ENCODE measurements at places on chromosomes 2 and 18.

- DNase-seq, result no peak
Measured at GRCh38 chr18:9665314-9665713, 42.8 kb upstream of the RAB31 start.

DNA sequence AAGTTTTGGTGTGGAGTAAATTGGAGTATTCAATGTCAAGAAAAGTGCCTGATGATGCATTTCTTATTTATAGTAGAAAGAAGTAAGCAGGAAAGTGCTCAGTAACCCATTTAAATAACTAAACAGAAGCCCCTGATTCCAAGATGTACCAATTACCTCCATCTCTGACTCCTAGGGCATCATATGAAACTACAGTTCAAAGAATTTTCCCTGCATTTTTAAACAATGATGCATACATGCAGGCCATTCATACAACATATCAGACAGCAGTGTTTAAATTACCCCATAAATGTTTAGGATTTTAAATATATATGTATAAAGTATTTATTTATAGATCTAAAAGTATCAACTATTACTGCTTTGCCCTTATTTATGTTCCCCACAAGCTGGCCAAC, 36.2 kb downstream of the FTCDNL1 start:
- DNase-seq, result no peak

- DNase-seq, result no peak
Measured at GRCh38 chr2:173272849-173273248, 81.8 kb upstream of the CDCA7 start.

GRCh38 chr2:238689331-238689730, 158.6 kb upstream of the TWIST2 start:
- no peak for DNase-seq

- DNase-seq, result peak; percentile 43
Measured at GRCh38 chr2:111705711-111706336, 178.2 kb downstream of the ANAPC1 start.

GRCh38 chr18:67151366-67151765, 365.2 kb downstream of the DSEL start:
- DNase-seq, result no peak

DNA sequence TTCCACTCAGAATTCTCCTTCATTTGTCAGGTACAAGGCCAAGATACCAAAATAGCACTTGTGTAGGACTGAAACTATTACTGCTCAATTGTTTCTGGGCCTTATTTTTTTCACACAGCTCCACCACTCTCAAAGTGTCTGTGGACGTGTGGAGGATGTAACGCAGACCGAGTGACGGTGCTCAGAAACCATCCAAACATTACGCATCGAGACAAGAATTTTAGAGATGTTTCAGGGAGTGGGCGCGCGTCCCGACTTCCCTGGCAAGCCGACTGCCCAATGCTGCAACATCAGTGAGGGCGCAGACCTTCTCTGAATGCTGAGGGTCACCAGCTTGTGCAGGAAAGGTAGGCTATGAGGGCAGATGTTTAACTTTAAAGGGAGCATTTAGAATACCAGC, 108.4 kb downstream of the GATA6 start:
- DNase-seq, result no peak

GRCh38 chr2:15973481-15974401, 33.4 kb downstream of the MYCN start:
- DNase-seq, result no peak

Data from left hindlimb (tissue), 1 donor.